ENCODE measurements at places on chromosomes 16 and 17. TPM values are rescaled to one million over a fixed set of nuclear protein-coding genes. Genes with fewer than 3 reads are reported as not detected.

TRIM37 gene
- 12.2 TPM for total RNA-seq

ZMYND15 gene
- total RNA-seq: 0.52 TPM

LYRM1 gene
- total RNA-seq: 13.5 TPM

CD79B gene
- total RNA-seq: not detected

SLC13A5 gene
- total RNA-seq: not detected

PPL gene
- total RNA-seq: 26.0 TPM

DNA sequence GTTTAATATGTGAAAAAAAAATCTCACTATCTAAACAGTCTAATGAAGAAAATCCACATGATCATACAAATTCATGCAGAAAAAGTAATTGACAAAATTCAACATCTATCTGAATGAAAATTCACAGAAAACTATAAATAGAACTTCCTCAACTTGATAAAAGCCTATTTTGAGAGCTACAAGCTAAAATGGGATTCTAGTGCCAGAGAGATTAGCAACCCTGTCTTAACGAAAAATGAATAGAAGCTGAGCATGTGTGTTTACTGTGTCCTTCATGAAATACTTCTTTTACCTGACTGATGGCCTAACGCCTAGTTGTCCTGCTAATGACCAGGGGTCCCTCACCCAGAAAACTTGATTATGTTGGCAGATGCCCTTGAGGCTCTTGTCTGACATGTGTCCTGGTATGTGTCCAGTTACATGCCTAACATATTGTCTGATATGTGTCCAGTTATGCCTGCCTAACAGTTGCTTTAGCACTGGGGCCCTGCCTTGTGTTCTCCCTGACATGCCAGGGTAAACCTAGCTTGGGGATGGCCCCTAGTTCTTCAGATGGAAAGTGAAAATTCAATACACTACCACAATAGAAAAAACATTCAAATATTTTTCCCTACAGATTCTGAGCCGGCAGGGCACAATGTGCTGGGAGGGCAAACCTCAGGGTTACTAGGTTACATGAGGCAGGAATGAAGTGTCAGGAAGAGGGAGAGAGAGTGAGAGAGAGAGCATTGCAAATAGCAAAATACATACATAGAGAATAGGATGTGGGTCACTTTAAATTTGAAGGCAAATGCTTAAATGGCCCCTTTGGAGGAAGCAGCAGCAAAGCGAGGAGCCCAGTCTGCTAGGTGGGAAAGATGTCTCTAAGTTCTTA is 834.0 kb downstream of the CDH11 start:
- no peaks in the 10 kb centered on the region for H3K36me3 ChIP-seq
- no peaks in the 10 kb centered on the region for H3K4me1 ChIP-seq
- DNase-seq: no peak
- no peak overlapping the region for H3K4me3 ChIP-seq
- no peaks in the 10 kb centered on the region for H3K27me3 ChIP-seq

- no peak for DNase-seq
- no peaks in the 10 kb centered on the region for H3K27me3 ChIP-seq
- H3K4me1 ChIP-seq: peaks cover 50% of the 10 kb centered on the region
- H3K36me3 ChIP-seq: no peaks in the 10 kb centered on the region
These were observed 1.1 kb upstream of the LCMT1 start for GRCh38 chr16:25110387-25110947.

DNA sequence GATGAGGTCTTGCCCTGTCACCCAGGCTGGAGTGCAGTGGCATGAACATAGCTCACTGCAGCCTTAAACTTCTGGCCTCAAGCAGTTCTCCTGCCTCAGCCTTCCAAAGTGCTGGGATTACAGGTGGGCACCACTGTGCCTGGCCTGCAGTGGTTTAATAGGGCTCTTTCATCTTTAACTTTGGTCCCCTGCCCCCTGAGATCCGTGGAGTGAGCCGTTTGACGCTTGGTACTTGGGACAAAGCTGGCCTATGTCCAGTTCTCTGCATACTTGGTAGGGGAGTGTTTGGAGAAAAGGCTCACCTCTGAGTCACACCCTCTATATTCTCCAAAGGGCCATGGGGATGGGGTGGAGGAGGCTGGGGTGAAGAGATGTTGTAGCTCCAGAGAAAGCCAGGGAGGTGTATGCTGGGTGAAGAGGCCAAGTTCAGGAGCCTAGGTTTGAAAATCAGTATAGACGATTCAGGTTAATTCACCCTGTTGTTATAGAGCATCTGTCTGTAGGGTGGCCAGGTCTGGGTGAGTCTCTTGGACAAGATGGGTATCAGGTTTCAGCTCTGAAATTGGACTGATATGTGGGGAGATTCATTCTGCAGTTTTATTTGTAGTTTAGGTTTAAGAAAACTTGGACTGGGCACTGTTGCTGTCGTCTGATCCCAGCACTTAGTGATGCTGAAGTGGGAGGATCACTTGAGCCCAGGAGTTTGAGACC is 17.6 kb downstream of the ABCC1 start:
- H3K27ac ChIP-seq: no peak overlapping the region
- no peak for DNase-seq
- no peak overlapping the region for H3K4me3 ChIP-seq
- peaks cover 12% of the 10 kb centered on the region for H3K4me1 ChIP-seq
- no peaks in the 10 kb centered on the region for H3K36me3 ChIP-seq

DNA sequence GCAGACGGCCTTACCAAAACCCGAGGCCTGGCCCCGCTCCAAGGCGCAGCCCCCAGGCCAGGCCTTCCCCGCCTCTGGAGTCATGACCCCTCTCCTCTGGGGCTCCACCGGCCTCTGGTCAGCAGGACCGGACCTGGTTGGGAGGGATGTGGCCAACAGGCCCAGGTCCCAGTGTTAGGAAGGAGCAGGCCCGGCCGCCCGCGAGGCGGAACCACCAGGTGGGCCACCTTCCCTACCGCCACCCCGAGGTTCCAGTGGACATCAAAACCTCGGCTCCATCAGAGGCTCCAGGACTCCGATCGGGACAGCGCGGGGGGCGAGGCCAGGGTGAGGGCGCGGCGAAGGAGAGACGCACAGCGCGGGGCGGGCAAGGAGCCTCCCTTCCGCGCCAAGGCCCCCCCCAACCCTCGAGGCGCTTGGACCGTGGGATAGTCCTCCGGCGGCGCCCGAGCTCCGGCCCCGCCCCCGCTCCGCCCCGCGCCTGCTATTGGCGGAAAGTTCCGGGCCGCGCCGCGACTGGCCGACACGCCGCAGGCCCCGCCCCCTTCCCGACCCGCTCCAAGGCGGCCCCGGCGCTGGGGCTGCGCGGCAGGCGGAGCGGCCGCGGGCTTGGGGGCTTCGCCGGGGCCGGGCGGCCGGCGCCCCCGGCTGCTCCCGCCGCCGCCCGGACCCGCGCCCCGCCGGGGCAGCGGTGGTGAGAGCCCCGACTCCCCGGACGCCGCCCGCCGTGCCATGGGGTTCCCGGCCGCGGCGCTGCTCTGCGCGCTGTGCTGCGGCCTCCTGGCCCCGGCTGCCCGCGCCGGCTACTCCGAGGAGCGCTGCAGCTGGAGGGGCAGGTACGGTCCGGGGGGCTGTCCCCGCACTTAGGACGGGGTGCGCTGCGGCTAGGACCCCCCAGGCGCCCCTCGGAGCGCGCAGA is at the start of gene METRN:
Gene METRN (plus strand): TSS at position 561 of the 919 bp plus-strand sequence. CDS start 172 bp downstream, at position 733.
- H3K36me3 ChIP-seq: no peaks in the 10 kb centered on the region
- peaks cover 59% of the 10 kb centered on the region for H3K4me1 ChIP-seq
- DNase-seq: peak; percentile 93
- H3K27ac ChIP-seq: peak within 1 kb of the TSS; percentile 58
- peak within 1 kb of the TSS; percentile 43 for H3K4me3 ChIP-seq

DNA sequence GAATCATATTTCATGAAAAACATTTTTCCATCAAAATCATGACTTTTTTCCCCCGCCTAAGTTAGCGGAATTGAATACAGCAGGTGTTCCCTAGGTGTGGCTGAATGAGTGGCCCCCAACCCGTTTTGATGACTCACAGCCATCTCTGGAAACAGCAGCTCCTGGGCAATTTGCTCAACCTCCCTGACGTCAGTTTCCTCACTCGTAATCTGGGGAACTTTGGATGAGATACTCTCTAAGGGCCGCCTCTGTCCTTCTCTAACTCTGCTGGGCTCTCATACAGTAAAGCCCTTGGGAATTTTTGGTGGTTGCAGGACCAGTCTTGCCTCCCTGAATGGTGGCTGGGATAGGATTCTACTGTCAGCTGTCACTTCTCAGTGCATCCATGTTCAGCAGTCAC is 11.6 kb upstream of the NTN1 start:
- no peak overlapping the region for H3K4me3 ChIP-seq
- H3K4me1 ChIP-seq: no peaks in the 10 kb centered on the region
- no peaks in the 10 kb centered on the region for H3K27me3 ChIP-seq
- no peak overlapping the region for H3K27ac ChIP-seq
- no peaks in the 10 kb centered on the region for H3K36me3 ChIP-seq

DNA sequence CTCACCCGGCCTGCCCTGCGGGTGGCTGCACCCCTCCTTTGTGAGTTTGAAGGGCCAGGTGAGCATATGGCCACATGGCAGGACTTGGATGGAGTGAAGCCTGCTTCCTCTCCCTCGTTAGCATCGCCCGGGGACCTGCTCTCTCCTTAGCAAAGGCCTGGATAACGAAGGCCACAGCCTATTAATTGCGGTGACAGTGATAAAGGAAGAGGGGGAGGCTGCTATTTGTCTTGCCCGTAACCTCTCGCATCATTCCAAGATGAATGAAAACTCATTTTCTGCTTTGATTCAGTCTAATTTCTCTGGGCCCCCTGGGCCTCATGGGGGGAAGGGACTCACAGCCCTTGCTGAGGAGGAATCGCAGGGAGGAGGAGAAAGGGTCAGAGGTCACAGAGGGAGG is 68.5 kb upstream of the LHX1 start:
- no peaks in the 10 kb centered on the region for H3K4me1 ChIP-seq
- DNase-seq: no peak
- H3K27me3 ChIP-seq: no peaks in the 10 kb centered on the region
- no peak overlapping the region for H3K4me3 ChIP-seq
- no peaks in the 10 kb centered on the region for H3K36me3 ChIP-seq
- H3K27ac ChIP-seq: no peak overlapping the region

GRCh38 chr17:37541880-37542660 is 52.4 kb downstream of the DUSP14 start:
- H3K27ac ChIP-seq: no peak overlapping the region
- H3K27me3 ChIP-seq: no peaks in the 10 kb centered on the region
- DNase-seq: no peak
- H3K36me3 ChIP-seq: peaks cover 35% of the 10 kb centered on the region
- no peaks in the 10 kb centered on the region for H3K4me1 ChIP-seq
- no peak overlapping the region for H3K4me3 ChIP-seq

- H3K4me3 ChIP-seq: no peak overlapping the region
- H3K36me3 ChIP-seq: no peaks in the 10 kb centered on the region
- peak; percentile 45 for DNase-seq
- H3K27me3 ChIP-seq: no peaks in the 10 kb centered on the region
- no peaks in the 10 kb centered on the region for H3K4me1 ChIP-seq
These were observed 58.5 kb downstream of the HS3ST3B1 start for GRCh38 chr17:14359163-14360020.

DNA sequence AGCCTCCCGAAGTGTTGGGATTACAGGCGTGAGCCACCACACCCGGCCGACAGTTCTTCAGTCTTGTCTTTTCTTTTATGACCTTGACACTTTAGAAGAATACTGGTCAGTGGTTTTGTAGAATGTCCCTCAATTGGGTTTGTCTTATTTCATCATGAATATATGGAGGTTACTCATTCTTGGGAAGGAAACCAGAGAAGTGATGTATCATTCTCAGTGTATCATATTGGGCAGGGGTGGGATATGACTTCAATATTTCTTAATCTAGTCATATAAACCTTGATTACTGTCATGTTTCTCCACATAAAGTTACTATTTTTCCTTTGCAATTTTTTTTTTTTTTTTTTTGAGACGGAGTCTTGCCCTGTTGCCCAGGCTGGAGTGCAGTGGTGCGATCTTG is 36.9 kb downstream of the SNTB2 start:
- H3K27ac ChIP-seq: no peak overlapping the region
- no peak overlapping the region for H3K4me3 ChIP-seq
- no peak for DNase-seq
- peaks cover under 1% of the 10 kb centered on the region for H3K4me1 ChIP-seq

GRCh38 chr17:49556223-49556943 is 19.3 kb upstream of the NXPH3 start:
- H3K4me1 ChIP-seq: peaks cover 6% of the 10 kb centered on the region
- no peaks in the 10 kb centered on the region for H3K27me3 ChIP-seq
- H3K27ac ChIP-seq: no peak overlapping the region
- DNase-seq: peak; percentile 75

DNA sequence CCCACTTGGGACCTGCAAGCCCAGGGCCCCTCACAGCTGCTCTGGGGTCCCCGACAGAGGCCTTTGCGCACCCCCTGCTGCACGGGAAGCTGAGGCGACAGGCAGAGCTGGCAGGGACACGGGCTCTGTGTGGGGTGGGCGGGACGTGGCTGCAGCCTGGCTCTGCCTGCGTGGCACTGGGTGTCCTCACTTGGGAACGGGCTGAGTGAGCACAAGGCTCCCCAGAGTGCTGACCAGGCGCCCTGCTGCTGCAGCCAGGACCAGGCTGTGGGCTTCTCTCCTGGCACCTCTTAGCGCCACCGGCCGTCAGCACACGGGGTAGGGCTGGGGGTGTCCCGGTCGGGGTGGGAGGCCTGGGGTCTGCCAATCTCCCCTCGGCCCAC is 6.6 kb downstream of the C1QTNF8 start:
- peaks cover 23% of the 10 kb centered on the region for H3K4me1 ChIP-seq
- no peaks in the 10 kb centered on the region for H3K36me3 ChIP-seq
- no peak overlapping the region for H3K27ac ChIP-seq
- H3K27me3 ChIP-seq: peaks cover 55% of the 10 kb centered on the region
- DNase-seq: peak; percentile 43

GRCh38 chr16:4915226-4915761 is 21.7 kb downstream of the PPL start:
- H3K36me3 ChIP-seq: no peaks in the 10 kb centered on the region
- H3K4me1 ChIP-seq: peaks cover 7% of the 10 kb centered on the region
- no peaks in the 10 kb centered on the region for H3K27me3 ChIP-seq
- no peak for DNase-seq
- H3K4me3 ChIP-seq: no peak overlapping the region

DNA sequence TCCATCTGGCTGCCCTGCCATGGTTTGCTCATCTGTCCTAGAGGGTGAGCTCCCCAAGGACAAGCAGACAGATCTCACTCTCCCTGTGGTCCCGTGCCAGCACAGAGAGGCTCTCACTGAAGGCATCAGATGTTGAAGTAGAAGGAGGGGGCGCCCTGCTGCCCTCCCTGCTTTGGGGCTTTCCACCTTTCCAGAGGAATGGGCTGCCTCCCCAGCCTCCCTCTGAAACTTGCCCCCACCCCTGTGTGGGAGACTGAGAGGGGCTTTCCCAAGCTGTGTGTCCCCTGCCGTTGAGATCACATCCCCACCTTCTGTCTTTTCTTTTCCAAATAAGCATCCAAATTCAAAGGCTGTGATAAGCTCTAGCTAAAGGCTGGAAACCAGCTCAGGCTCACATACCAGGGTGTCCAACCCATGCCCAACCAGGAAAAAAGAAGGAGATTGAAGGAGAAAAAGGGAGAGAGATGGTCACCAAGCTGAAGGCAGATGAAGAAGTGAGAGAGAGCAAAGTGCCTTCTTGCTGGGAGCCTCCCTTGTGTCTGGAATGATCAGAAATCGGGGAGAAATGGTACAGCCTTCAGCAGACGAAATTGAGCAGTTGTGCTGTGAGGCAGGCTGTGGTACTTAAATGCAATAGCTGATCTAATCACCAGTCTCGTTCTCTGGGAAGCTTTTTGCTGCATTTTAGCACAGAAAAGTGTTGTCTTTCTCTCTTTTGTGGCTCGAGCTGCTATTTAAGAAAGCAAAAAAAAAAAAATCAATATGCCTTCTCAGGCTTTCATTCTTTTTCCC is 145.9 kb upstream of the LHX1 start:
- no peak overlapping the region for H3K27ac ChIP-seq
- H3K27me3 ChIP-seq: no peaks in the 10 kb centered on the region
- no peaks in the 10 kb centered on the region for H3K36me3 ChIP-seq
- H3K4me1 ChIP-seq: no peaks in the 10 kb centered on the region
- no peak for DNase-seq
- H3K4me3 ChIP-seq: no peak overlapping the region

Measured in body of pancreas (tissue), 4 donors.